ENCODE measurements at places on chromosomes 16 and 17. TPM values are rescaled to one million over a fixed set of nuclear protein-coding genes. Genes with fewer than 3 reads are reported as not detected.

B9D1 gene
- polyA plus RNA-seq = 40.3 TPM

ZG16 gene
- not detected for polyA plus RNA-seq

TP53TG3 gene
- not detected for polyA plus RNA-seq

- DNase-seq = no peak
Observed at GRCh38 chr16:88569614-88569984, 604 bp upstream of the ZC3H18 start.

DNA sequence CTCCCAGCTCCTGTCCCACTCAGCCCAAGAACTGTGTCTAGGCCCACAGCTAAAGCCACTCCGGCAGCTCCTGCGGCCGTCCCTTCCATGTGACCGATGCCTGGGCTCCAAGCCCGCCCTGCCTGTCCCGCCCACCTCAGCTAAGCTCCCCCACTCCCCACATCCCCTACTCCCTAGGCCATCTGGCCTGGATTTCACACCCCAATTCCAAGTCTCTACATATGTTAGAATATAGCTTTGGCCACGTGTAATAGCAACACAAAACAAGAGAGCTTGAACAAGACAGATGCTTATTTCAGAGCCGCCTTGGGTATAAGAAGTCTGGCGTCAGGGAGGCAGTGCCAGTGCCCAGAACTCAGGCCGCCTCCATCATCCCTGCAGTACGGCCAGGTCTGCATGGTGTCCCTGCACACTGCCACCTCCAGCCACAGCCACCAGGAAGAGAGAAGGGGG, 30.0 kb upstream of the USP22 start:
- no peak for DNase-seq

GRCh38 chr16:14070555-14070876, 603 bp upstream of the MRTFB start:
- no peak for DNase-seq

DNA sequence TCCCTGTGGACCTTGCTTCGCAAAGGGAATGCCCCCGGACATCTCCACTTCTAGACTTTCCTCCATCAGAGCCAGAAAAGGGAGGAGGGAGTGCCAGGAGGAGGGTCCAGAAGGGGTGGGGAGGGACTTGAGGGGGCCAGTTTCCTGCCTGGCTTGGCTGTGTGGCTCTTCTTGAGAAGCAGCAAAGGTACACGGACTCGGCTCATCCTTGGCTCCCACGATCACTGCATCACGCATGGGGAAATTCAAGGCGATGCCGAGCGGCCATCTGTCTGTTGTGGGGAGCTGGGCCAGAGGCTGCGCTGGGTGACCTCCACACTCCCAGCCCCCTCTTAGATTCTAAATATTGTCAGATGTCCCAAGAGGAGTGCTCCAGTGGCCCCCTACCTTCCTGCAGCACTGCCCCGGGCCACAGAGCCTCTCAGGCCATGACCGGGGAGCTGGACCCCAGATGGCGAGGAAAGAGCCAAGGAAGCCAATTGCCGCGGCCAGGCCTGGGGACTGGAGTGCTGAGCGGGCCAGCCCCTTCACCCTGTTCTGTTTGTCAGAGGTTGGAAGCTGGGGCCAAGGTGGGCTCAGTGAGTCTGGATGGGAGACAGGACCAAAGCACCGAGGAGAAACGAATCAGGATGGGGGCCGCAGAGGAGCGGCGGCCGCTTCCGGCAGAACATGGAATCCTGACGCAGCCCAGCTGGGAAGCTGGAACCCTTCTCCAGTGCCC, 104.5 kb downstream of the RBFOX3 start:
- DNase-seq = no peak

GRCh38 chr16:3202903-3203539, 15.0 kb downstream of the OR1F1 start:
- no peak for DNase-seq

GRCh38 chr16:8751481-8752311, 45.7 kb downstream of the TMEM186 start:
- no peak for DNase-seq

- no peak for DNase-seq
Observed at GRCh38 chr16:75228143-75228976, 9.6 kb downstream of the CTRB1 start.

All from right renal pelvis (tissue), 4 donors.